ENCODE measurements at places on chromosomes 1 and 21. TPM values are rescaled to one million over a fixed set of nuclear protein-coding genes. Genes with fewer than 3 reads are reported as not detected.

DNA sequence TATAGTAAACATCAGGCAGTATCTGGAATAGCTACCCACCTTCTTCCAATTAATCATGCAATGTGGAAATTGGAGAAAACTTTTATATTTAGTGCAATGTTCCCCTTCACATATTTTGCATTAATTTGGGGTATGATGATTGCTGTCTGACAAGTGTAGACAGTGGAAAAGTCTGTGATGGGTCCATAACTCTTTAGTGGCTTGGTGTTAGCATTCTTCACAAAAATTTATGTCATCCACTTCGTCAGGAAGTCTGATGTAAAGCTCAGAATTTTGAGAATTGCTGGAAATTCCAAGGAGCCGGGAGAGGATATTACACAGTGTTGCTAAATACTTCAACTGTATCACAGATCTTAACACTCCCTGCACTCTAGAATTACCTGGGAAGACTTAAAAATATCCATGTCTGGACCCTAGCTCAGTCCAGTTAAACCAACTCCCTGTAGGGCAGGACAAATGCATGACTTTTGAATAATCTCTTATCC, 549.7 kb upstream of the PLXNA2 start:
- DNase-seq = no peak

DNA sequence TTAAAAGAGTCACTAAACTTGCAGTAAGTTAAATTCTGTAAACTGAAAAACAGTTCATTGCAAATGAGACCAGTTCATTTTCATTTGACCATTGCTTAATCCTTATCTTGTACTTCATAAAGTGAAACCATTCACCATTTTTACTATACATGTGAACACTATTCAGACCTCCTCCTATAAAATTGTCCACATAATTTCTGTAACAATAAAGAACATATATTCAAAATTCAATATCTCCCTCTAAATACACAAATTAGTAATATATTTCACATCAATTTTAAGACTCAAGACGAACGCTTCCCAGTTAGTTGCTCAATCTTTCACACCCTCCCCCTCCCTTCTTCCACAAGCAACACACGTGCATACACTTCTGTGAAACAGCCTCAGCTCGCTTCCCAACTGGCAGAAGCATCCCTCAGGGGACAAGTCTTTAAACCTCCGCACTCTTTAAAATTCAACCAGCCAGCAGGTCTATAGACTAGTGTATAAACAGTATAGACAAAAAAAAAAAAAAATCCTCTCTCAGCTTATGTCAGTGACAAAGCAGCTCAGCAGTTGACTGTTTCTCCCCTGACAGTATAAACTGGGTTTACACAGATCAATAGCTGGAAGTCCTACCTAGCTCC, 99.6 kb downstream of the DENND1B start:
- no peak for DNase-seq

GRCh38 chr1:64220241-64220640, 16.8 kb downstream of the UBE2U start:
- no peak for DNase-seq

DNA sequence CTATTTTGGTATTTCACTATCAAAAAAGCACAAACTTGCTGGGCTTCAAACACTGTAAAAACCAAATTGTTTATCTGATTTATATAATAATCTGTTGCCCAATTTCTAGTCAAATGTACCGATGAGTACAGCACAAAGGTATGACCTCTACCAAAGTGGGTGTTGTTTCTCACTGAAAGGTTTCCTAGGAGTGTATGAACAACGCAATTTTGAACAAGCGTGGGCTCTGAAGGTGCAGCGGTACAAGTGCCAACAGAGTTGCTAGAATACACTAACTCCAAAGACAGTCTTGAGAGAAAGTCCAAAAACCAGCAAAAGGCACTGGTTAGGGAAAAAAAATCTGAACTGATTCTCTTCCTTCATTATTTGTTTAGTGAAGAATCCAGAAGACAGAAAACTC, 130.4 kb downstream of the ATP1B1 start:
- no peak for DNase-seq

GRCh38 chr1:32895325-32896215, 5.6 kb downstream of the TMEM54 start:
- peak; percentile 44 for DNase-seq

DNA sequence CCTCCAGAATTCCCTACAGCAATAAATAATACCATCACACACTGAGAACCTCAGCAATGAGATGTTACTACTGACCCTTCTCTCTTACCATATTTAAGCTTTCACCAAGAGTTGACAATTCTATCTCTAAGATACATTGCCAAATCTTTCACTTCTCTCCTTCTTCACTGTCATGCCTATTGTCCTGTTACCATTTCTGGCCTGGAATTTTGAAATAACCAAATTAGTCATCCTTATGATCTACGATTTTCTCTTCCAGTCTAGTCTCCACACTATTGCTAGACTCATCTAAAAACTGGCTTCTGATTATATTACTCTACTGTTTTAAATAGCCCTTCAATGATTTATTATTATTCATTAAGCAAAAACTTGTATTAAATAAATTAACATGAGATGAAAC, 656.1 kb upstream of the ADGRL4 start:
- no peak for DNase-seq

The CELA2A gene
- total RNA-seq = not detected

GRCh38 chr1:156863631-156864030, 3.0 kb downstream of the NTRK1 start:
- no peak for DNase-seq

The FBLIM1 gene
- total RNA-seq = 95.6 TPM

GRCh38 chr1:91745640-91746373, 140.1 kb downstream of the TGFBR3 start:
- no peak for DNase-seq

- DNase-seq = no peak
These were observed 13.6 kb upstream of the TARS2 start for GRCh38 chr1:150473659-150474058.

DNA sequence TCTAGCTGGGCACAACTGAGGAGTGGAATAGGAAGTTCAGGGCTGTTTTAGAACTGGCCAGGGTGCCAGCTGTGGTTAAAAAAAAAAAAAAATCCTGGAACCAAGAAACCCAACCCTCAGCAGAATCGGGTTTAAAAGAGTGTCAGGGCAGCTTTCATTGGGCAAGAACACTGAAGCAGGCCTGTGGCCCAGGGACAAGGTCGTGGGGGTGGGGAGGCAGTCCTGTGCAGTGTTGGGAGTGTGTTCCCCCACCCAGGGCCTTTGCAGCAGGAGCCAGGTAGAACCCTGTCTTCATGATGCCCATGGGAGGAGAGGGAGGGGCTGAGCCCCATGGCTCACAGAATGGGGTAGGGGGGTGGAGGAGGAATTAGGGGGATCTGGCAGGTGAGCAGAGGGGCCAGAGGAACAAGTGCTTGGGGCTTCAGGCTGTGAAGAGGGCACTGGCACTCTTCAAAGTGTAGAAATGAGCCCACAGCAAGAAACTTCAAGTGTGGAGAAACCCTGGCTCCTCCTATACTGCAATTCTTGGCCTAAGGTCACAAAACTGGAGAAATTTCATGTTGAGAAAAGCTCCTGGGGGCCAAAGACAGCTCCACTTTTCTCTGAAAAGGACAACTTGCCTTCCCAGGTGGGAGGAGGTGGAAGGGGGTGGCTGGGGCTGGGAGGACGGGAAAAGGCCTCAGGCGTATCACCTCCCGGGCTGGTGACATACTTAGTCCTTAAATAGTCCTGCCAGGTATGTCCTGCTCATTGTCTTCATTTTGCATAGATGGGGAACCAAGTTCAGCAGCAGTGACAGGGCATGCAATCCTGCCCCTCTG, 39.3 kb downstream of the KIAA1614 start:
- peak; percentile 46 for DNase-seq

DNA sequence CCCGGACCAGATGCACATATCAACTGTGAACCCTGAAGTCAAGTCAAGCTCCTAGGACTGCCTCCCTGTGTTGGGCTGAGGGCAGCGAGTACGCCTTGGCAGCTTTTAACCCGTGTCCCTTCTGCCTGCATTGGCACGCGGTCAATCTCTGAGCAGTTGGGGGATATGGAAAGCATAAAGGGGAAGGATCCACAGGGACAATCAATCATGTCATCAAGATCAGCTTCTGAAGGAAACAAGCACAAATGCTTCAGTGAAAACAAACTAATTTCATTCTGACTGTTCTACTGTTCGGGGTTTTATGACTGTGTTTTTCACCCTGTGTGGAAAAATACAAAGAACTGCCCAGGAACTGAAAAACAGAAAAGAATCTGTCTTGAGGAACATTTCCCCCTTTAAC, 106.2 kb downstream of the RUNX1 start:
- DNase-seq = no peak

GRCh38 chr1:173504268-173504667, 27.1 kb downstream of the PRDX6 start:
- no peak for DNase-seq

The SPAG17 gene
- total RNA-seq = 0.67 TPM

GRCh38 chr1:199657449-199657848, 370.1 kb upstream of the NR5A2 start:
- no peak for DNase-seq

The PLPPR4 gene
- 0.90 TPM for total RNA-seq

The LIN28A gene
- total RNA-seq = 868 TPM

The KRTAP7-1 gene
- not detected for total RNA-seq
